HFF-Myc (cell line): ENCODE measurements at places on chromosomes 1 and 21.

- DNase-seq, result no peak
These were observed 29.7 kb downstream of the GNAT2 start for GRCh38 chr1:109589679-109590078.

GRCh38 chr1:57712846-57713245 is 289.0 kb upstream of the DAB1 start:
- no peak for DNase-seq

DNA sequence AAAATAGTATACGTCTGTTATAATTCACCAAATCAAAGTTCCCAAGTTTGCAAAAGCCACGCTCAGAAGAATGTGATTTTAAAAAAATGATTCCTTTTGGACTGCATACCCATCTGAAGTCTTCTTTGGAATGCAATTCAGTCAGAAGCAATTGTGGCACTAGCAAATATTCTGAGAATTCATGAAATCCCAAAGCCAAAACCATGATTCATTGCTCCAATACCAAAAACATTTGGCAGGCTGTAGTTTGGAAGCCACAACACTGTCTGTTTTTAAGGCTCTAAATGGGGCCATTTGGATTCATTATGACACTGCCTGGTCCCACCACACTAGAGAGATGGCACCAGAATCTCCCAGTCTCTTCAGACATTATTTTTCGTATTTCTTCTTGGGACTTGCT is 21.8 kb upstream of the LRRC53 start:
- DNase-seq, result no peak

- DNase-seq, result no peak
These were observed 338.9 kb upstream of the PRMT6 start for GRCh38 chr1:106717591-106717990.

- DNase-seq, result peak; percentile 52
These were observed 28.2 kb downstream of the TCEANC2 start for GRCh38 chr1:54081306-54082270.

DNA sequence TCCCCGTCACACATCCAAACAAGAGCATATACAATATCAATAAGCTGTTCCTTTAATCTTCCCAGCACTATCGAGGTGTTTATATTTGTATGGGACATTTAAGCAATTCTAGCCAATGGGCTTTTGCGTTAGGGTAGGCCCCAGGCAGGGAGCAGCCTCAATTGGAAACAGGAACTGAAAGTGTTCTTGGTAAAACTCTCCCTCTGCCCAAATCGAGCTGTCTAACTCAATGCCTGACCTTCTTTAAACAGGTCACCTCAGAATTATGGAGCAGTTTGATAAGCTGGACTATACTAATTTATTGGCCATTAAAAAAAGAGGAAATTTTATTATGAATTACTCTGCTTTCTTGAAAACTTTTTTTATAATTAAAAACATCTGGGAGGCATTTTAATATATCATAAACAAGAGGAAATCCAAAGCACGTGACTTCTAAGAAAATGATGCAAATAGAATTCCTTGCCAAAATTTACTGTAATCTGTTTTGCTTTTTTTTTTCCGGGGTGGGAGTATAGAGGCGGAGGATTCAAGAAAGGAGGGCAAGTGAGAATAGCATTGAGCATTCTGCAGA is 498.1 kb downstream of the LMO4 start:
- DNase-seq, result peak; percentile 79

GRCh38 chr1:227725046-227725445 is 10.1 kb downstream of the JMJD4 start:
- no peak for DNase-seq

- no peak for DNase-seq
These were observed 77.6 kb downstream of the EPHB2 start for GRCh38 chr1:22788254-22788661.

DNA sequence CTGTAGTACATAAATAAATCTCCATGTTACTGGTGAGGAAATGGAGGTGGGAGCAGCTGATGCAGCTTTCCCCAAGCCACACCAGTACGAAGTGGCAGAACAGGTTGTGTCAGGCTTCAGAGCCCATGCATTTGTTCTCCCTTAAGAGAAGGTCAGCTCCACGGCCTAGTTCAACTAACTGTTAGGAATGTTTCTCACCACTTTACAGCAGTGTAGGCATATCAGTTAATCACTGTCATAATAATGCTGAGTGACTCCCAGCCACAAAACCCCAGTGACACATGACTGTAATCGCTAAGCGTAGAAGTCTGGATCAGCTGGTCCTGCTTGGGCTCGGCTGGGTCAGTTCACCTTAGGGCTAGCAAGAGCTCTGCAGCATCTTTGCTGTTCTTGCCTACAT is 90.4 kb downstream of the VPS26C start:
- DNase-seq, result no peak

DNA sequence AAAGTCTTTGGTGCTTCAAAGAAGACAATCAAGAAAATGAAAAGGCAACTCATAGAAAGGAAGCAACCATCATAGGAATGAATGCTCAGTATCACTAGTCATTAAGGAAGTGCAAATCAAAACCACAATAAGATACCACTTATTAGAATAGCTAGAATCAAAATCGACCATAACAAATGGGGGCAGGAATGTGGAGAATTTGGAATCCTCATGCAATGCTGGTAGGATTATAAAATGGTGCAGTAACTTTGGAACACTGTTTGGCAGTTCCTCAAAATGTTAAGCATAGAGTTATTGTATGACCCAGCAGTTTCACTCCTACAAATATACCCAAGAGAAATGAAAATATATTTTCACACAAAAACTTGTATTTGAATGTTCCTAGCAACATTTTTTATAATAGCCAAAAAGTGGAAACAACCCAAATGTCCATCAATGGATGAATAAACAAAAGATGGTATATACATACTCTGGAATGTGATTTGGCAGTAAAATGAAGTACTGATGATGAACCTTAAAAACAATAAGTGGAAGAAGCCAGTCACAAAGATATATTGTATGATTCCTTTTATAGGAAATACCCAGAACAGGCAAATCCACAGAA is 105.6 kb downstream of the MIS18A start:
- no peak for DNase-seq

DNA sequence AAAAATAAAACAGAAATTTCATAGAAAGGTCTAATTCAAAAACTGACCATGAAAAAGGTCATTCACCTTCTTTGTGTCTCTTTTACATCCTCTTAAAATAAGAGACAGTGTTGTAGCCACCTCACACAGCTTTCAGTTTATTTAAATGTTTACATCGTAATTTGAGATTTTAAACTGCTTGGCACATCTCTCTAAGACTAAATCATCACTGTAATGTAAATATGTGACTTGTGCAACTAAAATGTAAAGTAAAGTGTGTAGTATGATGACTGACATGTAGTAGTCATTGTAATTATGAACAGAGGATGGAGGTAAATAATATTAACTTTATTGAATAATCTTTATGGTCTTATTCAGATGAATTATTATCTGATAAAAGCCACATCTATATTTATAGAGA is 283.9 kb downstream of the KCNT2 start:
- no peak for DNase-seq

DNA sequence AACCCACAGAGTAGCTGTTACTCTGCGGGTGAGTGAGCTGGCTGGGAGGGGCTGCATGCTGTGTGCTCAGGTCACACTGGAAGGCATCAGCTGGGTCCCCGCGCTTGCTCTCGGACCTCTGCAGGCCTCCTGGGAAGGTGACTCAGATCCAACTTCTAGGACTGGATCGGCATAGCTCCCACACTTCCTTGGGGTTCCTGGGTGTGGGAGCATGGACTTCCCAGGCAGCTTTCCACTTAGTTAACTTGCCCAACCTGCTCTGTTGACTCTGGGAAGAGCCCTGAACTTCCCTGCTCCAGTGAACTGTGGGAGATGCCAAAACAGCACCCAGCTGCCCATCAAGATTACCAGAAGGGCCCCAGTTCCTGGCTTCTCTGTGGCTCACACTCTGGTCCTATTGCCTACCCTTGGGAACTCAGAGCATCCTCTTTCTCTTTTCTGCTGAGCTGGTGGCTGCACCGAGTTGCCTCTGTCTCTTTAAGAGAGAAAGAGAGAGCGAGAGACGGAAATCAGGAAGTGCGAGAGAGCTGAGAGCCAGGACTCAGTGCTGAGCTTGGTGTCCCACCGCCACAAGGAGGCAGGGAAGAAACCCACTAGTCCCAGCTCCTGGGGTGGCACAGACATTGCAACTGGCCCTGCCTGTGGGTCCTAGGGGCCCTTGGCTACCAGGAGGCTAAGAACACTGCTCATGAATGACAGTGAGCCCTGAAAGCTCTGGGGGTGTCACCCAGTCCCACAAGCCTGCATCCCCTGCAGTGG is at the start of gene IKBKE:
Gene IKBKE, plus strand, starts transcription at position 544 of the 759 bp plus-strand sequence. CDS start 2,752 bp downstream, outside the sequence.
- no peak for DNase-seq

DNA sequence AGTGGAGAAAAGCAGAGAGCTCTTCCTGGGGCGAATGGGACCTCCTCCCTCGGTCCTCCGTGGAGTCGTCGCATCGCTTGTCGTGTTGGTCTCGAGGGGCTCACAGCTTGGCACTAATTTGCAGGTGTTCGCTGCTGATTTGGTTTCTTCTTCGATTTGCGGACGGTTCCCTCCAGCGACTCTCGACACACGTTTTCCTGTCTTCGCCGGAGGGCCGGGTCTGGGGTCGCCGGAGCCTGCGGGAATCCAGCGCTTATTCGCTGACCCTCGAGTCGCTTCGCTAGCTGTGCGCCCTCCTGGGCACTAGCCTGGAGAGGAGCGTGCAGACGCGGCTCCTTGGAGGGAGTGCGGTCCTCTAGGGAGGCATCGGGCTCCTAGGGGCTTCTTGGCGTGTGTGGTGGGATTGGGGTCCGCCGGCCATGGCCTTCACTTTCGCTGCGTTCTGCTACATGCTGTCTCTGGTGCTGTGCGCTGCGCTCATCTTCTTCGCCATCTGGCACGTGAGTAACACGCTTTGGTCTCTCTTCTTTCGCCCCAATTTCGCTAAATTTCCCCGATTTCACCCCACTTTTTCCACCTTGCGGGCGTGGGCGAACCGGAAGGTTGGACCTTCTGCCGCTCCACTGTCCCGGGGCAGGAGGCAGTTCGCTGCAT is 766 bp downstream of the CNIH3 start:
- no peak for DNase-seq

DNA sequence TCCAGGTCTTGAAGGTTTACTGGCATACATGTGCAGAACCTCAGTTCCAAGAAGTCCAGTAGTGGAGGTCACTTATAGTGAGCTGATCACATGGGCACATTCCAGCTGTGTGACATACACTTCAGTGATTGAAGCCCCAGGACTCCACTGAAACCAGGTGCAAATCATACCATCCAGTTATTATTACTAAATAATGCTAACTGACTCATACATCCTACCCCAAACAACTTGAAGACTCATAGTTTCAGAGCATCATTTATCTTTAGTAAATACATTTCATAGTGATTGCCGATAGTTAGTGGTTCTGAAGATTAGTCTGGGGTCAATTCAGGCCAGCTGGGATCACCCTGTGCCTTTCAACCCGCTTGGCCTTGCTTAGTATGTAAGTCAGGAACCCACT is 137.9 kb upstream of the UBE2U start:
- no peak for DNase-seq

GRCh38 chr1:184621260-184621659 is 133.4 kb downstream of the EDEM3 start:
- peak; percentile 56 for DNase-seq

DNA sequence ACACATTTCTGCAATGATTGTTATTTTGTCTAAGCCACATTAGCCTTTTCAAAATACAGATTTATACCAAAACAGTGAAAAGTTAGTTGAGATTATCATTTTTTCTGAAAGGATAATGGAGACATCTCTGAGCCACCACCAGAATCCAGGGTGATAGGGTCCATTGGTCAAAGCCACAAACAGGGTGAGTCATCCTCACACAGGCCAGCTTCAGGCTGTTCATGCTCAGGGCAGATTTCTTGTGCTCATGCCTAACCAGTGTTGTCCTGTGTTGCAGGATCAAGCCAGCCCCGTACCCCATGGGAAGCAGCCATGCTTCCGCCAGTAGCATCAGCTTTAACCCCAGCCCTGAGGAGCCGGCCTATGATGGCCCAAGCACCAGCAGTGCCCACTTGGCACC is 13.4 kb downstream of the ELOA start:
- DNase-seq, result no peak

GRCh38 chr1:48684381-48684780 is 92.3 kb downstream of the BEND5 start:
- no peak for DNase-seq

GRCh38 chr1:157105988-157106812 is 6.6 kb upstream of the ETV3L start:
- no peak for DNase-seq

DNA sequence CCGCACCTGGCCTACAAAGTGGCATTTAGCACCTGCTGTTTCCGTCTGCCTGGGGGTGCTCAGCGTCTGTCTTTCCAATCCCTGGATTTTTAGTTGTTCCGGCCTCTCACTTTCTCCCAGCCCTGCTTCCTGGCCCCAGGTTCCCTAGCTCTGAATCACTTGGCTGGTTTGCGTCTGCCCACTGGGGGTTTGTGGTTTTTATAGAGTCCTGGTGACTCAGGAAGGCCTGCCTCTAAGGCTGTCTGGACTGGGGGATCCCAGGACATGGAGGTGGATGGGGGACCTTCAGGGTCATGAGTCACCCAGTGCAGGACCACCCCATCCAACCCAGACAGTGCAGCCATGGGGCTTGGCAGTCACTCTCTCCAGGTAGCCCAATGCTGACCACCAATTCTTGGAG is 53.5 kb downstream of the MRPL37 start:
- DNase-seq, result no peak

DNA sequence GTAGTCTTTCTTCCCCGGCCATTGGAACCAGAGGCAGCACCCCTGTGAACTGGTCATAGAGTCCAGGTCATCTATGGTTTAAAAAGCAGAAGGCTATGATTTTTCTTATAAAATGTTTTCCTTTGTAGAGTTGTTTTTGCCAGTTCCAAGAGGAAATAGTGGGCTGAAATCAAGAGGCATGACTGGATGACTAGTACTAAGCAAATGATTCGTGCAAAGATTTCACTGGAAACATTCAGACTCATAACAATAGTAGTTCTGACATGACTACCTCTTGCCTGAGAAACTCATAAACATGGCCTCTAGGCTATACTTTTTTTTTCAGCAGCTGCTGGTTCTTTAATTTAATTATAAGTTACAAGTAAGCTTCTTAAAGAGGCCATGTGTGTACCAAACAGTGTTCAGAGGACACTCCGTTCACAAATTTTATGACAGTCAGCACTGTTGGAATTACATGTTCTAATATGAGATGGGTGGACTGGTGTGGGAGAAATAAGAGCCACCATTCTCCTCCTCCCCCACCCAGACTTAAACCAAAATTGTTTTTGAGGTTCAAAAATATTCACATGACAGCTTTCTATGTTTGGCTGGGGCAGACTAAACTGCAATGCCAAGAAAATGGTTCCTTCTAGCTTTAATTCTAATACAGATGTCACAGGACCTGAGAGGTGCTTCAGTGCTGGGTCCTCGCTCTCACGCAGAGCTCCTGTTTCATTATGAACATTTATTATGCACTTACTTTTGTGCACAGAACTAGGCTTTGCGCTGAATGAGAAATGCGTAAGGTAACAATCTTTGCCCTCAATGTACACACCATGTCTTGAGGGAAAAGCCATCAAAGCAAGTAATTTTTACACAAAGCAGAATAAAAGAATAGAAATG is 147.5 kb downstream of the ZC3H11B start:
- no peak for DNase-seq

DNA sequence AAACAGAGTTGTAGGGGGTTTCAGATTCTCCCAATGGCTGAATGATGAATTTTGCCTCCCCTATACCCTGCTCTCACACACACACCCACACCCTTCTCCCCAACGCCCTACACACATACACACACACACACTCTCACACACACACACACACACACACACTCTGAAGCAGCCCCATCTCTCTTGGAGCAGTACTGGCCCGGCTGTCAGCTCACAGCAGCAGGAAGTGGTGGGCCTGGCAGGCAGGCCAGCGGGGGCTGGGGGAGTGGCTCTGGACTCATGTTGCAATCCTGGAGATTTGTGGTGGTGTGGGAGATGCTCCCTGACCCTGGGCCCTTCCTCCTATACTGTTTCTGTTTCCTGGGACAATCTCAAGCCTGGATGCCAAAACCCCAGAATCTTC is 2.2 kb downstream of the IKBKE start:
- no peak for DNase-seq
